Myocyte (in vitro differentiated cells): ENCODE measurements at places on chromosomes 11 and 22. TPM values are rescaled to one million over a fixed set of nuclear protein-coding genes. Genes with fewer than 3 reads are reported as not detected.

The THRSP gene
- total RNA-seq, result 3.5 and 4.1 TPM in 2 replicates

DNA sequence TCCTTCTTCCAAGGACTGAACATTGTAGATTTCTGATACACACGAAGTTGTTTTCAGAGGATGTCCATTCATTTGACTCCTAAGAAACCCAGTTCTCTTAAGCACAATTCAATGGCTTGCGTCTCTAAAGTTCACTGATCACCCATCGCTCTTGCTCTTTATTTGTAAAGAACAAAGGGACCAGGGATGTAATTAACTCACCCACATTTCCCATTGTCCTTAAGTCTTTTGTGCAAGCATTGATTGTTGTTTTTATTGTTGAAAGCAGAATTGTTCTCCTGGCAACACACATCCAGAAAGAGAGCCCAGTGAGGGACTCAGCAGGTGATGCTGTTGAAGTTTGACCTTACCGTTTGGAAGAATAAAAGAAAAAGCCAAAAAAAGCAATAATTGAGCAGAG is 59.2 kb downstream of the SPON1 start:
- DNase-seq, result no peak

- no peak for DNase-seq
These were observed 24.0 kb downstream of the CD5 start for GRCh38 chr11:61126256-61126655.

- no peak for DNase-seq
These were observed 52.1 kb downstream of the CNTF start for GRCh38 chr11:58674609-58675008.

- no peak for DNase-seq
These were observed 99.0 kb upstream of the DRD2 start for GRCh38 chr11:113574171-113574570.
